ENCODE measurements at places on chromosomes 1 and 21.
A peak's percentile ranks its signal among the peaks of the same experiment; 100 is the strongest.

GRCh38 chr1:209227941-209228340 is 355.6 kb upstream of the CAMK1G start:
- no peaks in the 10 kb centered on the region for H3K36me3 ChIP-seq
- no peak overlapping the region for H3K4me3 ChIP-seq
- H3K27me3 ChIP-seq = peaks cover 9% of the 10 kb centered on the region
- H3K4me1 ChIP-seq = no peaks in the 10 kb centered on the region
- DNase-seq = no peak

GRCh38 chr1:23854568-23854967 is 13.5 kb downstream of the FUCA1 start:
- no peaks in the 10 kb centered on the region for H3K27me3 ChIP-seq
- no peaks in the 10 kb centered on the region for H3K4me1 ChIP-seq
- peaks cover 7% of the 10 kb centered on the region for H3K36me3 ChIP-seq
- DNase-seq = no peak
- peak overlapping the region; percentile 14 for H3K27ac ChIP-seq

GRCh38 chr1:185375583-185375982 is 58.5 kb upstream of the IVNS1ABP start:
- no peaks in the 10 kb centered on the region for H3K4me1 ChIP-seq
- no peaks in the 10 kb centered on the region for H3K36me3 ChIP-seq
- H3K27ac ChIP-seq = peak overlapping the region; percentile 28

DNA sequence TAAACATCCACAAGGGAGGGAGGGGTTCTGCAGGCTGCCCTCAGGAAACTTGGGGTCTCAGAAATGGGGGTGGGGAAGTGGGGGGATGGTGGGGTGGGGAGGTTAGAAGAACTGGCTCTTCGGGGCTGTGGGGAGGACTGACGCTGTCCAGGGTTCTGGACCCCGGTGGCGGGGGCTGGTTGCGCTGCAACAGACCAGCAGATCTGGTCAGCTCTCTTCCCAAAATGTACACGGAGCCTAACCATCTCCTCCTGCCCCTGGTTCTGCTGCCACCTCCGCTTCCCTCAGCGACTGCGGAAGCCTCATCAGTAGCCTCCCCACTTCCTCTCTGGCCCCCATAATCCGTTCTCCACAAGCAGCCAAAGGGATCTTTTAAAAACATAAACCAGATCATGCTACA is 29.3 kb upstream of the C1QA start:
- DNase-seq = no peak
- H3K27me3 ChIP-seq = peaks cover 3% of the 10 kb centered on the region
- no peaks in the 10 kb centered on the region for H3K4me1 ChIP-seq

DNA sequence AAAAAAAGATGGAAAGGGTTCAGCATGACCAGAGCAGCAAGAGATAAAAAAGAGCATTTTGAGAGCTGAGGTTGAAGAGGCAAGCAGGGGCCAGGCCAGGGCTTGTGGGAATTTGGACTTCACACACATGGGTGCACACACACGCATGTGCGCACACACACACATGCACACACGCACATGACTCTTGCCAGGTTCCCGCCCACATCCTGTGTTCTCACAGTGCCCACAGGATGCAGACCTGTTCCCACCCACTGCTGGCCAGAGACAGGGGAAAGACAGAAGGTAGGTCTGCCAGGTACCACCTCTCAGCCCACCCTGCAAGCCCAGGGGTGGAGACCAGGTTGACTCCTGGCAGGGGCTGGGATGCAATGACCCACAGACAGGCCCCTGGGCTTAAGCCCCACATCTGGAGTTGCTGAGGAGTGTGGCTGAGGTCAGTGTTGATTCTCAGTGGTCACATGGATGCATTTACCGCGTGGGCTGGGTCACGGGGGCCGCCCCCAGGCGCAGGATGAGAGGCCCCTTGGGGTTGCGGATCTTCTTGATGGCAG is 4.4 kb downstream of the COL16A1 start:
- H3K36me3 ChIP-seq = no peaks in the 10 kb centered on the region
- H3K4me1 ChIP-seq = peaks cover 67% of the 10 kb centered on the region
- no peak for DNase-seq
- peak overlapping the region; percentile 91 for H3K27ac ChIP-seq
- H3K4me3 ChIP-seq = no peak overlapping the region

- no peaks in the 10 kb centered on the region for H3K4me1 ChIP-seq
- H3K4me3 ChIP-seq = no peak overlapping the region
- no peak overlapping the region for H3K27ac ChIP-seq
- no peaks in the 10 kb centered on the region for H3K36me3 ChIP-seq
- no peaks in the 10 kb centered on the region for H3K27me3 ChIP-seq
Observed at GRCh38 chr1:118201524-118201923, 16.5 kb upstream of the SPAG17 start.

- DNase-seq = no peak
- no peak overlapping the region for H3K27ac ChIP-seq
- no peaks in the 10 kb centered on the region for H3K36me3 ChIP-seq
- no peaks in the 10 kb centered on the region for H3K4me1 ChIP-seq
- H3K4me3 ChIP-seq = no peak overlapping the region
- no peaks in the 10 kb centered on the region for H3K27me3 ChIP-seq
Observed at GRCh38 chr1:84412316-84412942, 14.1 kb downstream of the DNASE2B start.

All from sigmoid colon (tissue), 7 donors.